ENCODE measurements at places on chromosomes 16 and 17.

GRCh38 chr17:14752011-14752410 lies 451.1 kb downstream of the HS3ST3B1 start:
- DNase-seq: no peak

DNA sequence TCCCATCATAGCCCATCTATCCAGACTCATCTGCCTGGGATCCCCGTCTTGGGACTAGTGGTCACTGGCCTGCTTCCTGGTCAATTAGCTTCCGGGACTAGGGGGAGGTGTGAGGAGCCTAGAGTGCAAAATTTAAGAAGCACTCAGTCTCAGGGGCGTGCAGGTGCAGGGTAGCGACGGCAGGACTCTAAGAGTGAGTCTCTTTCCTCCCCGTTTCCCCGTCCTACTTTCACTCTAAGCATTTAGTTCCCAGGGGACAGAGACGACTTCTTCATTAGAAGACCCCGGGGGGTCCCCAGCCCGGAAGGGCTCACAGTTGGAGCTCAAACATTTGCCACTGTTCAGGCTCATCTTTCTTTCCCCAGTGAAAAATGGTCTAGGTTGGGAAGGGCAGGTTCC lies 677 bp upstream of the ZNHIT3 start:
- DNase-seq: no peak

GRCh38 chr17:67865438-67865837 lies 40.1 kb downstream of the BPTF start:
- DNase-seq: no peak

DNA sequence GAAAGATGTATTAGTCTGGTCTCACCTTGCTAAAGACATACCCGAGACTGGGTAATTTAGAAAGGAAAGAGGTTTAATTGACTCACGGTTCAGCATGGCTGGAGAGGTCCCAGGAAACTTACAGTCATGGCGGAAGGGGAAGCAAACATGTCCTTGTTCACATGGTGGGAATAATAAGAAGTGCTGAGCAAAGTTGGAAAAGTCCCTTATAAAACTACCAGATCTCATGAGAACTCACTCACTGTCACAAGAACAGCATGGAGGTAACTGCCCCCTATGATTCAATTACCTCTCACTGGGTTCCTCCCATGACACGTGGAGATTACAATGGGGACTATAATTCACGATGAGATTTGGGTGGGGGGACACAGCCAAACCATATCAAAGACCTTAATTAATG lies 53.3 kb downstream of the BCL7C start:
- DNase-seq: no peak

DNA sequence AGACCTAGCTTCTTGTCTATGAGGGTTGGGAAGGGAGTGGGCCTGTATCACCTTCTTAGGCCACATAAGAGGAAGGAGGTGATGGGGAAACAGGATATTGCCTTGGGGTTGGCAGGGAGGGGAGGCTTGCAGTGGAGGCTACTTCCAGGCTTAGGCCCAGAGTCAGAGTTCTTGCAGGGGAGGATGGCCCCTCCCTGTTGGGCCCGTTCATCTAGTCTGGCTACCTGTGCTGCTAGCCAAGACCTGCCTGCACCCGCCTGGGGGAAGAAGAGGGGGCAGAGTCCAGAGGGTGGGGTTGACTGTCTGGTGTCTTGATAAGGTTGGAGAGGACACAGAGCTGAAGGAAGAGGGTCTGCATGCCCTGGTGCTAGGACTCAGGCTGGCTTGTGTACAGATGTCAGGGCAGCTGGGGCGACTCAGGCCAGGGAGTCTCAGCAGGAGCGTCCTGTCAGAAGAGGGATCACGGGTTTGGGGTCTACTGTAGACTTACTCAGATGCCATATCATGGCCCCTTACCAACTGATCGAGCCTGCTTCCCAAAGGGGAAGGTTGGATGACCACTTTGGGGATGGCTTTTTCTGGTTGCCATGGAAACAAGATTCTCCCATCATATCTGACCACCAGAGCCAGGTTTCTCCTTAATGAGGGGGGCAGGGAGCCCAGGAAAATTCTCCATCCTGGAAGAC lies 5.3 kb downstream of the KDM6B start:
- no peak for DNase-seq

DNA sequence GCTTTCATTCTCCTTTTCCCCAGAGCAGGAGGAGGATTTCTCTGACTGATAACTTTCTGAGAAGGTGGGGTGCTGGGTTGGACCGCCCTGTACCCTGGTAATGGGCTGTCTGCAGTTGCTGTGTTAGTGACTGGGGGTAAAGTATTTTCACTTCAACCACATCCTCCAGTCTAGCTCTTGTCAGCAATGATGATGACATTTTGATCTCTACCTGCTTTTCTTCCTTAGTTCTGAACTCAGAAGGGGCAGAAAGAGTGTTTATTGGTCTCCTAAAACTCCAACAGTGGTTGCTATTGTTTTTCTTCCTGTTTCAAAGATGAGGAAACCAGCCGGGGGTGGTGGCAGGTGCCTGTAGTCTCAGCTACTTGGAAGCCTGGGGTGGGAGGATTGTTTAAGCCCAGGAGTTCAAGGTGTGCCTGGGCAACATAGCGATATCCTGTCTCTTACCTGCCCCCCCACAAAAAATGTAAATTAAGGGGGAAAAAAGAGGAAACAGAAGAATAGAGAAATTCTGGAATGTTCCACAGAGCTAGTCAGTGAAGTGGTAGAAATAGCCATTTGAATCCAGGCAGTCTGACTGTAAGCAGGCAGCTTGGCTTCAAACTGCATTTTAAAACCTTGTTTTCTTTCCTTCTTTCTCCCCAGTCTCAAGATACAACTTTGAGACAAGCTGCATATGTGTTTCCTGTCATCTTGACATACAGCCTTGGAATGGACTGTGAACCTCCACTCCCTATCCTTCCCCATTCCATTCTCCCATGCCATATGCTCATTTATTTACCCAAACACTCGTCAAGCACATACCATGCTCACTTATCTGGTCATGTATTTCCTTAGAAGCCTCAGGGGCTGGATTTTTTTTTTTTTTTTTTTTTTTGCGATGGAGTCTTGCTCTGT lies 3.3 kb upstream of the N4BP1 start:
- DNase-seq: no peak

- peak; percentile 79 for DNase-seq
These were observed at the start of gene KREMEN2 for GRCh38 chr16:2963723-2964474. Gene KREMEN2 (plus strand): TSS chr16:2964275. CDS start chr16:2964521, 246 bp downstream.

- DNase-seq: no peak
These were observed 104.4 kb downstream of the CMIP start for GRCh38 chr16:81548876-81549546.

Data from HEK293T (cell line).